ENCODE measurements at places on chromosomes 1 and 21. TPM values are rescaled to one million over a fixed set of nuclear protein-coding genes. Genes with fewer than 3 reads are reported as not detected.

DNA sequence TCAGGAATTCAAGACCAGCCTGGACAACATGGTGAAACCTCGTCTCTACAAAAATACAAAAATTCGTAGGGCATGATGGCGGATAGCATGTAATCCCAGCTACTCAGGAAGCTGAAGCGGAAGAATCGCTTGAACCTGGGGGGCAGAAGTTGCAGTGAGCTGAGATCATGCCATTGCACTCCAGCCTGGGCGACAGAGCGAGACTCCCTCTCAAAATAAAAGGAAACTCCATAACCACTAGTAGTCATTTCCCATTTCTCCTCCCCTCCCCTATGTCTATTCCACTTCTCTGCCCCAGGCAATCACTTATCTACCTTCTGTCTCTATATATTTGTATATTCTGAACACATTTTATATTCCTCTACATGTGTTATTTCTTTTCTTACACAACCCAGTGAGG, 4.0 kb upstream of the CEP350 start:
- peaks cover 22% of the 10 kb centered on the region for H3K4me1 ChIP-seq
- no peak for DNase-seq

IVL gene
- not detected for total RNA-seq

TMEM240 gene
- total RNA-seq, result 1.8 TPM

SLC44A5 gene
- 3.3 TPM for total RNA-seq

CFHR3 gene
- not detected for total RNA-seq

DNA sequence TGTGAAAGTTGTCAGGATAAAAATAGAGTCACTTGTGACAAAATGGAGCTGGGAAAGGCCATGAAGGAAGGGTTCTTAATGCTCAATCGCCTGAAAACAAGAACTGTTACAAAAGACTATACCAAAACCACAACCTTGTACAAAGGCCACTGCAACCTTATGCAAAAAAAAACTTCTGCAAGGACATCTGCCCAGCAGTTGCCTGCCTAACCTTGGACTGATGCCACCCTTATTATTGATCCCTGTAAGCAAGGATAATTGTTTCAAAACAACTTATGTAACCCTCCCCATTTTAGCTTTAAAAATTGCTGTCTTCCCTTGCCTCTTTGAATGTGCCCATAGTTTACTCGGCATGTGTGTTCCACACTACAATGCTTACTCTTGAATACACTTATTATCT, 5.7 kb downstream of the ALG14 start:
- no peak overlapping the region for H3K27ac ChIP-seq
- no peaks in the 10 kb centered on the region for H3K27me3 ChIP-seq
- peaks cover 6% of the 10 kb centered on the region for H3K4me1 ChIP-seq
- DNase-seq, result no peak
- H3K36me3 ChIP-seq, result no peaks in the 10 kb centered on the region

GRCh38 chr21:35952651-35953340, 107.5 kb downstream of the SETD4 start:
- H3K4me3 ChIP-seq, result no peak overlapping the region
- DNase-seq, result no peak
- H3K27me3 ChIP-seq, result no peaks in the 10 kb centered on the region
- H3K27ac ChIP-seq, result no peak overlapping the region
